ENCODE measurements at places on chromosomes 11 and 22.

- DNase-seq: peak; percentile 83
Measured at GRCh38 chr11:85685820-85686459, at the start of gene CCDC89. TSS of gene CCDC89 (minus strand) at chr11:85686195. CDS start at chr11:85686130, 65 bp downstream.

DNA sequence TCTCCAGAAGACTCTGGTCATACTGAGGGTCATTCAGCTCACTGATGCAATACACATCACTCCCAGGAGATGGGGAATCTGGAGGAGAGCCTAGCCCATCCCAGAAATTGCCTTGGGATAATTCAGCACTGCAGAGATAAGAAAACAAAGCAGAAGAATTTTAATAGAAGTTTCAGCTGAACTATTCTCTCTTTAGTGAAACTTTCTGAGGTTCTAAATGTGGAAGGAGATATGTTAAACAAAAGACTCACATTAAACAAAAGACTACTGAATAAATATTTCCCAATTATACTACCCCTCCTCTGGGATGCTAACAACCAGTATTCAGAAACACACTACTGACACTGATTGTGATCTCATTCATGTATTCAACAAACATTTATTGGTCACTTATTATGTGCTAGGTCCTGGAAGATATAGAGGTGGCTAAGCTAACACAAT, 47.8 kb downstream of the C2CD3 start:
- no peak for DNase-seq

GRCh38 chr11:65954771-65955170, 6.8 kb upstream of the SART1 start:
- no peak for DNase-seq

- DNase-seq: no peak
Measured at GRCh38 chr11:43789700-43790443, 90.8 kb upstream of the ALKBH3 start.

DNA sequence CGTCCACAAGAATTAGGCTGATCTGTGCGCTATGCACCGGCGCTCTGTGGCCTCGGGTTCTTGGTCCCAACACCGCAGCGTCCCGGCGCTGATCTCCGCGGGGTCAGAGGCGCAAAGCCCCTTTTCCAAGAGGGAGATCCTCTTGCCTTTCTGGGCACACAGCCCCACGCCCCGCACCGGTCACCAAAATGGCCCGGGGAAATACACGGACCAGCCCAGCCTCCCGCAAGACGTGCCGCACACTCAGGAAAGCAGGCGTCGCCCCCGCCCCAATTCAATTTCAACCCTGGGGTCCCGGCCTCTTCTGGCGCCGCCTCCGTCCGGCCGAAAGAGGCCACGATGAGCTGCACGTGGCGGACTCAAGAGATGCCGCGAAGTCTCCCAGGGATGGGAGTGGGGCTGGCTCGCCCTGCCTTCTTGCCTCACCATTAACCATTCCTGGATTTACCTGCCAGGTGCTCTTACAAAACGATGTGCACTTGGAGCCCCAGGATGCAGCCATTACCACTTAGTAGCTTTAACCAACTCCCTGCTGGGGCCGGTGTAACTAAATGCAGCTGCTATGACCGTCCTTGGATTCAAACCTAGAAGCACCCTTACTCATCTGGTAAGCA, 10.5 kb downstream of the PIWIL3 start:
- no peak for DNase-seq

- DNase-seq: no peak
Measured at GRCh38 chr22:22894740-22895731, 7.4 kb downstream of the IGLL5 start.

GRCh38 chr11:62416596-62416995, 2.2 kb upstream of the SCGB1A1 start:
- no peak for DNase-seq
